ENCODE measurements at places on chromosomes 2 and 18. TPM values are rescaled to one million over a fixed set of nuclear protein-coding genes. Genes with fewer than 3 reads are reported as not detected.

DNA sequence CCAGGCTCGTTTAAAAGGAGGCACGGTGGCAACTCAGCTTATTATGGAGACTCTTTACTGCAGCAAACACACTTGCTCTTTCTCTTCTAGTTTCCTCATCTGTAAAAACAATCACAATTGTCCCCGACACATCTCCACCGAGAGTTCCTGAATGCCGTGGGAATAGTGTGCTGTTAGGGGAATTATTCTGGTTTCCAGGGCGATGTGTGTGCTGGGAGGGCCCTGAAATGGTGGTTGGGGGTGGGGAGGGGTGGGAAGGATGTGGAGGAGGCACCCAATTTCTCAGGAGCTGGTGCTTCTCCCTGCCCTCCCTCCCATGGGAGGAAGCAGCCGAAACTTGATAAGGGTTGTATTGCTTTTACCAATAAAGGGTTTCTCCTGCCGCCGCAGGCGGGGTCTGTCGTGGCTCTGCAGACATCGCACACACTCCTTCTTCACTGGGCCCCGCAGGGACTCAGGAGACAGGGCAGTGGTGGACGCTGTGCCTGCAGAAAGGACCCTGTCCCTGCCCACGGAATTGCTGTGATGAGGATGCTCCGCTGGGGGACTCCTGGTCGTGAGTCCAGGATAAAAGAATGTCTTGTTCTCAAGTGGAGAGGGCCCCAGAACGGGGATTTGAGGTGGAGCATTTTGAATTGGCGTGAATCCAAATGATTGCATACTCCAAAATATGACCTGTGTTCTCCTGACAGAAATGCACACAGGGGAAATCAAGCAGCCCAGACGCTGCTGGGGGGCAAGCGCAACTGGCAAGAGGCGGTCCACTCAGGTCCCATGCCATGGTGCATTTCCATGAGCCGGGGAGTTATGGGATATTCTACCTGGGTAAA, 119.2 kb downstream of the ACKR3 start:
- DNase-seq = no peak

CCL20 gene
- total RNA-seq = not detected

GAL3ST2 gene
- total RNA-seq = not detected

- DNase-seq = no peak
These were observed 825.5 kb upstream of the ACVR2A start for GRCh38 chr2:147019311-147019710.

GRCh38 chr2:72710418-72711152, 115.2 kb downstream of the EXOC6B start:
- DNase-seq = no peak

DNA sequence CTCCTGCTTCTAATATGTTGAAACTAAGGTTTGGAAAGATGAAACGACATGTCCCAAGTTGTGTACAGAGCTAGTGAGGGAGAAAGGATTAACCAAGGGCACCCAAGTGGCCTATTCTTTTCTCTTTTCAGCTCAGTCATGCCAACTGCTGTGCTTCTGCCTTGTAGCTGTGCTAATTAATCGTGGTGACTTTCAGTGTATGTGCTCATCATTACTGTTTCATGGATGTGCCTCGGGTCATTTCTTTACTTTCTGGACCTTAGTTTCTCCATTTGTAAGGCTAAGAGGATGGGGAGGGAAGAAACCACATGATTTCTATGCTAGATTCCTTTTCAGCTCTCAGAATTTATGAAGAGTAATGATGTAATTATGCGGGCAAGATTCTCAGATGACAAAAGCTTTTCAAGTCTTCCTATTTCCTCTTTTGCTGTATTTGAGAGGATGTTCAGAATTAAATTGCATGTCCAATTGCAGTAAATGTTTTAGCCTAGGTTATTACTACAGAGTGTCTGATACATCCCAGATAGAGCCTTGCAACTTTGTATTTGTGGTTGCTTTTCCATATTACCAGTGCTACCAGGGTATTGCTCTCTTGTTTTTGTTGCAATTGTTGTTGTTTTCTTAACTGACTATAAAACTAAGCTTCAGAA, 621.2 kb downstream of the CNTNAP5 start:
- no peak for DNase-seq

ERBB4 gene
- not detected for total RNA-seq

All from G401 (cell line).